Effector memory CD8-positive, alpha-beta T cell (primary cell): ENCODE measurements at places on chromosomes 5 and 9.

- no peak for DNase-seq
These were observed 559.9 kb downstream of the PSAT1 start for GRCh38 chr9:78856781-78857180.

GRCh38 chr9:106886111-106887046 is 23.4 kb downstream of the ZNF462 start:
- no peak for DNase-seq

DNA sequence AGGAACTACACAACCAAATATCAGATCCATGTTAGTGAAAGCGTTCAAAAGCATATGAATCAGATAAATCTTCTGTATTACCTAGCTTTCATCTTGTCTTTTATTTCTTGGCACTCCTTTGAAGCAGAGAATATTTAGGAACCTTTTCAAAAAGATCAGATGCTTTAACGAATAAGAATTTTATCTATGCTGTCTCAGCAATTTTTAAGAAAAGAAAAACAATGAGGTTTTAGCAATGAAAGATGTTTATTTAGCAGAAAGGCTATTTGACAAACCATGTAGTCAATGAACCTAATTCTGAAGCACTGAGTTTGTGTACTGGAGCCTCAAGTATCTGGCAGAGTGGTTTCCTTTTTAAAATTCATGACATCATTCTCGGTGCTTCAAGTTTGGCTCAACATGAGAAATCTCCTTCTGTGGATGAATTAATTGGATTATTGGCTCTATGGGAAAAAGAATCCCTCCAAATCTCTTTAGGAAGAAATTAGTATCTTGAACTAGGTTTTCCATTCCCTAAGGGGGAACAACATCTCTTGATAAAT is 534.7 kb downstream of the CAAP1 start:
- no peak for DNase-seq

GRCh38 chr9:19969721-19970120 is 180.9 kb upstream of the SLC24A2 start:
- no peak for DNase-seq

DNA sequence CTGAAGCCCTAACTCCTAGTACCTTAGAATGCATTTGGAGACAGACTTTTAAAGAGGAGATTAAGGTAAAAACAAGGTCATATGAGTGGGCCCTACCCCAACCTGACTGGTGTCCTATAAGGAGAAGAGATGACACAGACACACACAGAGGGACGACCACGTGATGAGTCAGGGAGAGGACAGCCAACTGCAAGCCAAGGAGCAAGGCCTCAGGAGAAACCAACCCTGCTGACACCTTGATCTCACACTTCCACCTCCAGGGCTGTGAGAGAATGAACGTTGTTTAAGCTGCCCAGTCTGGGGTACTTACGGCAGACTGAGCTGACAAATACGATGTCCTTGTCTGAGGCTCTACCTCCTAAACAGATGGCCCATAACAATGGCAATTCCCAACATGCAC is 93.6 kb downstream of the ROR2 start:
- no peak for DNase-seq

- DNase-seq = no peak
These were observed 8.6 kb downstream of the ADAM19 start for GRCh38 chr5:157566902-157567489.

DNA sequence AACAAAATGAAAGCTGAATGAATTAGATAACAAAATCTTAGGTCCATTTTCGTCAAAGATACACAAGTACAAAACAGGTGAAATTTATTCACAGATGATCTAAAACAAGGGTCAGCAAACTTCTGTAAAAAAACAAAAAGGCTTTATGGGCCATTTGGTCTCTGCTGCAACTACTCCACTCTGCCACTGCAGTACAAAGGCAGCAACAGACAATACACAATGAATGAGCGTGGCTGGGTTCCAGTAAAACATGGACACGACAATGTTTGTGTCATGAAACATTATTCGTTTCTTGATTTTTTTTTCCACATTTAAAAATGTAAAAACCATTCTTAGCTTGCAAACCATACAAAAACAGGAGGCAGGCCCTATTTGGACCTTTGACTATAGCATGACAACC is 71.9 kb downstream of the ECPAS start:
- DNase-seq = no peak

GRCh38 chr9:87195306-87195705 is 248.0 kb upstream of the GAS1 start:
- no peak for DNase-seq
